ENCODE measurements at places on chromosomes 6 and 20.

DNA sequence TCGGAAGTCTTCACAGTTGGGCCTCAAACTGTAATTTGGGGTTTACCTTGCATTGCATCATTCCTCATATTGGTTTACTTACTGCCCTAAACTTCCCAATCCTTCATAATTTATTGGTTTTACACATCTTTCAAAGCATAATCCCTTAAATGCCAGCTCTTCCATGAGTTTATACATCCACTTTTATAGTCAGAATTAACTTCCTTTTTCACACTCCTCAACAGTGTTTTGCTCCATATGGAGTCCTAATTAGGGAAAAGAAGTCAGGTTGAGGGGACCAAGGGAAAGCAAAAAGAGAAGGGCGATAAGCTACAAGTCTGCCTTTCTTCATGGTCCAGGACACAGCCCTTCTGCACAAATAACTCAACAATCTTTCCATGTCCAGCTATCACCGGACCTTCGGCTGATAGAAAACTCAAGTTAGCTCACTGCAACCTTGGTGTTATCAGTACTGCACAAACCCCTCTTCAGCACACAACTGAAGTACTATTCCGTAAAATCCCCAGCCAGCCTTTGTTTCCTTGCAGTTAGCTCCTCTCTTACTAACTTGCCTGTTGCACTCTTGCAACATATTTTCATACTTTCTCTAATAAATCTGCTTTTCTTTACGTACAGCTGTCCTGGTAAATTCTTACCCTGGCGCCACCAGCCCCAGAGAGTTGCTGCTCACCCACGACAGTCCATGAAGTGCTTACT is 2.0 kb downstream of the EEF1E1 start:
- no peak for DNase-seq

DNA sequence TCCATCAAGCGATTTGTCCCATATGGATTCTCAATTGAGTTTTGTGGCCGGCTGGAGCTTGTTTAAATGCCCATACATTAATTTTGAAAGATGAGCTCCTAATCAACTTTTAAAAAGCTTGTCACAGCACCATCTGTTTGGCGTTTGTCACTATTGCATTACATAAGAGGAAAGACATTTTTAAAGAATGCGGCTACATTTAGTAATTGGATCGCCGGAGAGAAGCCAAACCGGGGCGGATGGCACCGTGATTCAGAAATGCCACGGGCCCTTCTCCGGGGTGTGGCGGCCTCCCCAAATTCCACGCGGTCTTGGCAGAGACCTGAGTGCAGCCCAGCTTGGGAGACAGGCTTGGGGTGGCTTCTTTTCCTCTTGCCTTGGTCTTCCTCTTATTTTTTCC is 67.7 kb upstream of the ZNFX1 start:
- DNase-seq = no peak

DNA sequence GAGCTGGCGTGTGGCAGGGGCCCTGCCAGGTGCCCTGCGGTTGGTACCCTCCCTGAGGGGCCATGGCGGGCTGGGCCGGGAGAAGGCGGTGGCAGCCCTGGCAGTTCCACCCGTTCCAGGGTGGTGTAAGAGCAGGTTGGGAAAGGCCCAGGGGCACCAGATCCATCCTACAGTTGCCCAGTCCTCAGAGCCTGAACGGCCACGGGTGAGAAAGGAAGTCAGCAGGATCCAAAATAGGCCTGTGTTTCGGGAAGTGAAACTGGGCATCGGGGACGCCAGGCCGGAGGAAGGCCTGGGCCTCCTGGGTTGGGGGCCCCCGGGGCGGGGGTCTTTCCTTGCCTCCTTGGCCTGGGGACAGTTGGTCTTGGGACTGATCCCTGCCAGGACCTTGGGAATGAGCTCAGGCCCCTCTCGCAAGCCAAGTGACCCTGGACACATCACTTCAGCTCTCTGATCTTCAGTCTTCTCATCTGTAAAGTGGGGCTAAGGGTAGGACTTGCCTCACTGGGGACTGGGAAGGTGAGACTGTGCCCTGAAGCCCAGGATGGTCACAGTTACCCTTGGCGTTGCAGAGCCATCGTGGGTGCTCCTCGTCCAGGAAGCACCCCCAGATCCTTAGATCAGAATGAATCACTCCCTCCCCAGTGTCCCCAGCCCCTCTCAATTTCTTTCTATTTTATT is 18.1 kb upstream of the NOL4L start:
- peak; percentile 63 for DNase-seq

- peak; percentile 45 for DNase-seq
These were observed 420.9 kb upstream of the PLCB4 start for GRCh38 chr20:8647961-8648441.
